ENCODE measurements at places on chromosomes 12 and 14. TPM values are rescaled to one million over a fixed set of nuclear protein-coding genes. Genes with fewer than 3 reads are reported as not detected.

Gene ACTN1
- total RNA-seq, result 802 TPM

Gene ACRBP
- 0.15 TPM for total RNA-seq

GRCh38 chr12:88113871-88114270 is 28.0 kb downstream of the CEP290 start:
- DNase-seq, result no peak

- no peak for DNase-seq
Measured at GRCh38 chr12:116898669-116899068, 12.1 kb upstream of the FBXW8 start.

DNA sequence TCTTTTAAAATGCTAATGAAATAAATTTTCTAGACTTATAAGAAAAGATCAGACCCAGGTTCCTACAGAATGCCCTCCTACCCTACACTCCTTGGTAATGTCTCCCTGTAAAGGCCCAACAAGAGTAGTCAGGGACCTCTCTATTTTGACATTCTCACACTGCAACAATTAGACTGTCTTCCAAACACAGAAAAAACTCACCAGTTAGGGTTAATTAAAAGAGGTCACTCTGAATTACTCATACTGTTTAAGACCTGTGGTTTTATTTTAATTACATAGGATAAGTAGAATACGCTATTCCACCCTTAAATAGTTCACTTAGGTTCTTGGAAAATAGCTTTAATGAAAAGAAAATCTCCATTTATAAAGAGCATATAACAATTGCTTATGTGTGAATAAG is 142.4 kb downstream of the ITPR2 start:
- peak; percentile 27 for DNase-seq
